ENCODE measurements at places on chromosomes 13 and 19.

GRCh38 chr19:51346742-51347141, 4.8 kb upstream of the VSIG10L start:
- DNase-seq = no peak

- no peak for DNase-seq
These were observed 15.6 kb downstream of the EMP3 start for GRCh38 chr19:48340995-48341394.

GRCh38 chr13:34863360-34864135, 78.5 kb upstream of the NBEA start:
- DNase-seq = no peak

DNA sequence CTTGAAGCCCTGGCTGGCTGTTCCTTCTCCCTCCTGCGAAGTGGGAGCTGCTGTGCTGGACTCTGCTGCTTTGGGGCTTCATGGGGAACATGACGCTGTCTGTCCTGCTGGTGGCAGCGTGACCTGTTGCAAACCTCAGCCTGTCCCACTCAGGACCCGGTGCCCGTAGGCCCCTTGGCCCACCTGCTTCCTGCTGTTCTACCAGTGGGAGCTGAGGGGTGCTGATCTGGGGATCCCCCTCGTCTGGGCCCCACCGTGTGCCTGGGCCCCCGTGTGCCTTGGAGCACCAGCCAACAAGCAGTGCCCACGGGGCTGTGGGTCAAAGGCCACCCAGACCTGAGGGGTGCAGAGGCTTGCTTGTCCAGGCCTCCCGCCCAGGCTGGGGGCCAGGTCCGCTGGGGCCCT, 5.3 kb downstream of the SPPL2B start:
- DNase-seq = no peak

- DNase-seq = no peak
These were observed 68.7 kb downstream of the RASL11A start for GRCh38 chr13:27339299-27339698.

Data from iPS DF 6.9 (cell line).